NCI-H187 treated with DMSO at 0.1 percent for 48 hours (cell line): ENCODE measurements at places on chromosomes 2 and 18.

- DNase-seq, result no peak
Observed at GRCh38 chr2:73895473-73895872, 2.7 kb downstream of the ACTG2 start.

GRCh38 chr2:146931109-146931508 lies 913.7 kb upstream of the ACVR2A start:
- DNase-seq, result no peak

- DNase-seq, result no peak
Observed at GRCh38 chr2:238320648-238321281, 447 bp downstream of the TRAF3IP1 start.

DNA sequence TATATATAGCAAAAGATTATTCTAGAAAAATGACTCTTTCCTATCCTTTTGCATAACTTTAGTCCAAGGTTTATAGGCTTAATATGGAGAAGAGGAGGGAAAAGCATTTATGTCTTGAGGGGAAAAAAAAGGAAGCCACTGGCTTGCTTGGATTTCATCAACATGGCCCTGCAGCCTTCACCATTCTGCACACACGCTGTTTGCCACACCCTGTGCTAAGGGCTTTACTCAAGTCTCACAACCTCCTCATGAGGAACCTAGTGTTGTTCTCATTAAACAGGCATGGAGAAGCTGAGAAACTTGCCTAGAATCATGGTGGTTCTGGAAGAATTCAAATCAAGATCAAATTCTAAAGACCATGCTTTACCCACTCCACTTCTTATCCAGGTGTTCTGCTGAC lies 117.3 kb upstream of the TTC39C start:
- DNase-seq, result no peak

DNA sequence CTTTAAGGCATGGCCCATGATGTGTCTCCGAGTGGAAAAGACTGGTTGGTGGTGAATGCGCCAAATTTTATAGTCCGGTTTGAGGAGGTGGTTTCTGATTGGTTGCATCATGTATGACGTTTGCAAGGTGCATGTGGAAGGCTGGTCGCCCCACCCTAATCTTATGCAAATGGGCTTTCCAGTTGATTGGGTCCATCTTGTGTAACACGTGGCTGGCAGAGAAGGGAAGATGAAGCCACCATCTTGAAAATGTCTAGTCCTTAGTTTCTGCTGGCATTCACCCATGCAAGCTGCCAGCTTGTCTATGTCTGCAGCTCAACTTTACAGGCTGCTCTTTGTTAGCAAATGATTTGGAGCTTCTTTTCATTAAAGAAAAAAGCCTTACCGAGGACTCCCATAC lies 132.2 kb downstream of the PIK3C3 start:
- DNase-seq, result no peak

GRCh38 chr18:26483633-26484032 lies 64.7 kb downstream of the KCTD1 start:
- DNase-seq, result no peak

- DNase-seq, result no peak
Observed at GRCh38 chr2:100964681-100965169, 37.4 kb upstream of the RPL31 start.

GRCh38 chr2:109376796-109377495 lies 236.8 kb downstream of the SEPTIN10 start:
- no peak for DNase-seq

DNA sequence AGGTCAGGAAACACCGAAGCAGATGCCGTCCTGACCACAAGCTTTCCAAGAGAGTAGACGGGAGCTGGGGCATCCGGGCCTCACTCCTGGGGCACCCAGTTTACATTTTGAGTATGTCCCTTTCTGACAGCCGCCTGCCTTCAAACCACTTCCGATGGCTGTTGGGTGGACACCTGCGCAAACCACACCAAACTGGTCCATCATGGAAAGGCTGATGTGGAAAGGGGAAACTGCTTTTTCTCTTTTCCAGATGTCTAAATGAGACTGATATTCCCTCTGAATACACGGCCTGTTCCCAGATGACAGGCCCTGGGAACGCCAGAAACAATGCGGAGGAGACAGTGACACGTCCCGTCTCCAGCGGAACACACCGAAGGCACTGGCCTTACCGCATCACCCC lies 290.0 kb upstream of the SALL3 start:
- DNase-seq, result no peak

GRCh38 chr2:3094999-3095958 lies 282.3 kb downstream of the EIPR1 start:
- DNase-seq, result no peak

- DNase-seq, result no peak
Observed at GRCh38 chr2:129861666-129862288, 117.7 kb upstream of the RAB6C start.

GRCh38 chr18:48931680-48932461 lies 18.9 kb downstream of the SMAD7 start:
- DNase-seq, result no peak
